ENCODE measurements at places on chromosomes 3 and 15.

- no peak for DNase-seq
Measured at GRCh38 chr3:186588632-186589031, 18.1 kb downstream of the DNAJB11 start.

- no peak for DNase-seq
Measured at GRCh38 chr3:84885199-84885882, 73.4 kb upstream of the CADM2 start.

GRCh38 chr3:66572090-66572675, 71.4 kb upstream of the LRIG1 start:
- DNase-seq = no peak

DNA sequence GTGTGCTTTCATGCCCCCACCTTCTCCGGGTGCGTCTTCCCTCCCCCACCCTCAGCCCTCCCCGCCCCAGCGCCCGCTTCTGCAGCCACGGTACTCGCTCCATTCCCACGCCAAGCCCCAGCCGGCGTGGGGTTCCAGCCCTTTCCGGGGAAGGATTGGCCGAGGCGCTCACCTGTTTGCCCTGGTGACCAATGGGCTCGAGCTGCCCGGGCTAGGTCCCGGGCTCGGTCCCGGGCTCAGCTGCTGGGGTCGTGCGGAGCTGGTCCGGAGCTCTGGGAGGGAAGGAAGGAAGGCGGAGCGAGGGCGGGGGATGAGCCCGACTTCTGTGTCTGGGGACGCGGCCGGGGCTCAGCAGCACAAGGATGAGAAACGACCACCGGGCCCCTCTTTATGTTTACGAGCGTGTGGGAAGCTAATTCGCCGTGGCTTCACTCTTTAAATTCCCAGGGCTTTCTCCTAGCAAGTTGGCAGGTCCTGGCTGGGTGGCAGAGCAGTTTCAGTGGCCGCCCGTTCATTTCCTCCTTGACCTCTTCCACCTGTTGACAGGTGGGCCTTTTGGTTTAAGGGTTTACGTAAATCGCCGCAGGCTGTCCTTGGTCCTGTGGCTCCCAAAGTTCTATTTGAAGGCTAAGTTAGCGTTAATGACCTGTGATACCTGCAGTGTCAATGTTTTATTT, at the start of gene IGSF10:
TSS of gene IGSF10 (minus strand) at position 288 of the 677 bp plus-strand sequence. CDS start 2,352 bp downstream, outside the sequence.
- no peak for DNase-seq

DNA sequence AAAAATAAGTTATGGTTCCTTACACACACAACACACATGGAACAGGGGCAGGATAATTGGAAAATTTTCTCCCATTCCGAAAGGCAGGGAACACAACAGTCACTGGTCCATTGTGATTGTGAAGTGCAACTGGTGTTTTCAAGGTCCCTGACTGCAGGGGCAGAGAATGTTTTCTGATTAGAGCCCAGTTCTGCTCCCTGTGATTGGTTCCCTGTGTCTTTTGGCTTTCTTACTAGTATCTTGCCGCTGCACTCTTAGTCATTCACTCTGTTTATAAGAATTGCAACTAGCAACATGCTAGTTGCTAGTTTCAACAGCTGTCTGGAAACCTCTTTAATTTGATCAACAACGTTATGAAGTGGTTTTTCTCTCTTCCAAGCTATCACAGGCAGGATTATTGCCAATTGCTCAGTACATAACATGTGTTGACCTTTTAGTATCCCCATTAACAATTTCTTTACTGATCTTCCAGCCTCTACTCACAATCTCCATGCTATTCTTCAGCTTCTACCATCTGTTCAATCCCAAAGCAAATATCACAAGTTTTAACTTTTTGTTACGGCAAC, 177.5 kb downstream of the EPHA6 start:
- DNase-seq = no peak

DNA sequence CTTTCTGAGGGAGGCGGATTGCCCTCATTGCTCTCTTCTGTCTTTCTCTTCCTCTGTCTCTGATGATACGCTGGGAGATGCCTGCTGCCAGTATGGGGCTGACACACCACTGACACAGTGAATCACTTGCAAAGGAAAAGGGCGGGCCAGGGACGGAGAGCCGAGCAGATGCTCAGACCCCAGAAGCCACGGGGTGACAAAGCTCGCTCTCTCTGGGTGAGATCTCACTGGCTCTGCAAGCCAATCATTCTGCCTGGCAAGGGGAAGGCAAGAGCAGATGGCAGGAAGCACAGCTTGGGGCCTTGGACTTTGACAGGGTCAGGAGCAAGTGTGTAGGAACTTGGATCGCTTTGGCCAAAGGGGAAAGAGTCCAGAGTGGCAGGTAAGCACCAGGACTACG, 198.7 kb downstream of the NTRK3 start:
- no peak for DNase-seq

DNA sequence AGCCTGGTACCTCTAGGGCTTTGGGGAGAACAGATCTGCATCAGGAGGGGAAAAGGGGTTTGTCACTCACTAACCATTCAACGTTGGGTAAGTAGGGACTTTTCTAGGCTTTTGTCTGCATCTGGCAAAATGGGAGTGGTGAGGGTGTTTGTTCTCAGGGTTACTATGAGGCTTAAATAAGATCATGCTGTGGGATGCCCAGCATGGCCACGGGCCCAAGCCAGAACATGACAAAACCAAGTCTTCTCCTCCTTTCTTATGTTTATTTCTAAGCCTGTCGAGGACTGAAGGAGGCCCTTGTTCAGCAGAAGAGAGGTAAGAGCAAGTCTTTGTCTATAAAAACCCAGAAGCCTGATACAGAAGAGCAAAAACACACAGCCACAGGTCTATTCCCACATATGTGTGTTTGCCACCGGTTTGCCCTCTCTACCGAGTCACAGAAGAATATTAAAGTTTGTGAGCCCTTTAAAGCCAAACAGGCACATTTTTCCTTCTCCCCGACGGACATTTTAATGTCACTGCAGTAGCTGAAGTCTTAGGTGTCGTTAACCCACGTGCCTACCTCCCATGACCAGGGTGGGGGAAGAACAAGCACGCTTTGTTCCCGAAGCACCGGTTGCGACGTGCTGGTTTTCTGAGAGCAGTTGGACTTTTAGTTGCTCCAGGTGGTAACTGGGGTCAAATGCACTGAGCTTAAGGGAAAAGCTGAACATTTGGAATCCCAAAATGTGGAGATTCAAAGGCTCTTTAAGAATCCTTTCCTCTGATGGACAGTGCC, 72.1 kb downstream of the NOX5 start:
- no peak for DNase-seq

DNA sequence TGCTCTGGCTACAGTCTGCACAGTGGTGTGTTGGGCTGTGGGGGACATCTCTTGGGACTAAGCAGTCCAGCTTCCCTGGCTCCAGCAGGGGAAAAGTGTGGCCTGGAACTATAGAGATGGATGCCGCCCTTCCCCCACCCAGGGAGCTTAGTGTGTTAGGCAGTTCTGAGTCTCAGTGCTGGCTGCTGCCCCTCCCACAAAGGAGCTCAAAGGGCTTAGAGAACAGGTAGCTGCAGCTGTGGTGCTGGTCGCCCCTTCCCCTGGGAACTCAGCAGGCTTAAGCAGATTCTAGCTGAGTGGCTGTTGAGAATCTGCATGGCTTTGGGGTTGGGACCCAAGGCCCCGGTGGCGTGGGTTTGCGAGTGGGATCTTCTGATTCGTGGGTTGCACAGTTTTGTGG, 190.8 kb downstream of the PDCD6IP start:
- no peak for DNase-seq

- DNase-seq = no peak
Measured at GRCh38 chr3:44628716-44629115, 3.9 kb downstream of the ZNF197 start.

DNA sequence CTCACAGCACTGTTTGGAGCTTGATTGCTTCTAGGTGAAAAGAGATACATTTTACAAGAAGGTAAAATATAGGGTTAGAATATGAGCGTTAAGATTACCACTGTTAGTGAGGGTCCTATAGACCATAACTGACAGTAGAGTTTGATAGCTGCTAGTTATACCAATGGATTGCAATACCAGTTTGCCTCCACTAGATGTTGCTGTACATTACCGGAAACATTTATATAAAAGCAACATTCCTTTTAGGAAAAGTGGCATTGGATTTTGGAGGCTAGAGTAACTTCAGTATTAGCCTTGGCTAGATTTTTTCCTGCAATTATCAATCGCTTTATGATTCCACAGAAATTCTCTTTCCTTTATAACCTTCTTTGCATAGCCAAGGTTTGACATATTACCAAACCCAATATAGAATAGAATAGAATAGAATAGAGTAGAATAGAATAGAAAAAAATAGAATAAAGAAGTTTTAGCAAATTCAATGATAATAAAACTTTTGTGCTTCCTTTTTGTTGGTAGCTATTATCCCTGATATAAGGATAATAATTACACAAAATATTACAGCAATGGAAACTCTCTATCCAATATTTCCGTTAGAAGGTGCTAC, 1093.6 kb upstream of the ALCAM start:
- no peak for DNase-seq

GRCh38 chr3:97662762-97663161, 101.8 kb upstream of the ARL6 start:
- no peak for DNase-seq

- no peak for DNase-seq
Measured at GRCh38 chr3:16280671-16281070, 15.7 kb downstream of the OXNAD1 start.

DNA sequence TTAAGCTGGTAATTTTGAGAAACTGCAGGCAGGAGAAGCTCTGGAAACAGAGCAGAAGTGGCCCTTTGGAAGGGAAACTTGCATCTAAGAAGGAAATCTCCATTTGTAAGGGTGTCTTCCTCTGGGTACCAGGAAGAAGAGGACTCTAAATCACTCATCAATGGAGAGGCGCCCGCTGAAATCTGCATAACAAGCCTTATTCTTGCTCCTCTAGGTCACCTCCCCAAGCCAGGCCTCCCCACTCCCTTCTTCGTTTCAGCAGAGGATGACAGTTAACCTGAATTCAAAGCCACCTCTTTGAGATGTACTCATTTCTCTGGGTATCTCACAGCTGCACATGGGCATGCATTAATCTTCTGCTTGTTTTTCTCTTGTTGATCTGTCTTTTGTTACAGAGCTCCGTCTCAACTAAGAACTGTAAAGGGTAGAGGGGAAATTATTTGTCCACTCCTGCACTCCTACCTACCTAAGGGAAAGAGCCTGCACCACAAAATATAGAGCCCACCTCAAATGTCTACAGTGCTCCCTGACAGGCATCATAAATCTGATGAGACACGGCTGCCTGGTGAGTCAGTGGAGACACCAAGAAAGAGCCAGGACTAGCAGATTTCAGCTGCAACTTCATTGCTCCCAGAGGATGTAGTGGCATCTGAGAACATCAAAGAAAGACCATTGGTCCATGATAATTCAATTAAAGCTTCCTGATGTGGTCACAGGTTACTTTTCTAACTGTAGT, 51.5 kb downstream of the GABRB3 start:
- no peak for DNase-seq

- no peak for DNase-seq
Measured at GRCh38 chr3:150411546-150411945, 3.4 kb downstream of the TSC22D2 start.

DNA sequence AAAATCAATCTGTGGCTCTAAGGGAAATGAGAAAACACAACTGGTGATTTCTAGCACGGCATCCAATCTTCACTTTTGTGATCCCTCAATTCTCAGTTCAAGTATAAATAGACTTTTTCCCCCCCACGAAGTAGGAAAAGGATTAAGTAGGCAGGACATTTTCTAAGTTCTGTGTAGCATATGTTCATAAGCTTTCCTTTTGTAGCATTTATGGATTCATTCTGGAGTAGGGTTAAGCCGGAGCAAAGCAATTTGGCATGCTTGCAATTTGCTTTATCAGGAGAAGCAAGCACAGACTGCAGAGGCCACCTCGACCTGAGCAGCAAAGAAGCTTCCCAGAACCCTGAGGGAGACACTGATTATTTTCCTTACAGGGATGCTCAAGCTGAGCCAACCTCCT, 66.3 kb downstream of the FHIT start:
- no peak for DNase-seq

- no peak for DNase-seq
Measured at GRCh38 chr3:42741796-42742195, 31.3 kb downstream of the CCDC13 start.

DNA sequence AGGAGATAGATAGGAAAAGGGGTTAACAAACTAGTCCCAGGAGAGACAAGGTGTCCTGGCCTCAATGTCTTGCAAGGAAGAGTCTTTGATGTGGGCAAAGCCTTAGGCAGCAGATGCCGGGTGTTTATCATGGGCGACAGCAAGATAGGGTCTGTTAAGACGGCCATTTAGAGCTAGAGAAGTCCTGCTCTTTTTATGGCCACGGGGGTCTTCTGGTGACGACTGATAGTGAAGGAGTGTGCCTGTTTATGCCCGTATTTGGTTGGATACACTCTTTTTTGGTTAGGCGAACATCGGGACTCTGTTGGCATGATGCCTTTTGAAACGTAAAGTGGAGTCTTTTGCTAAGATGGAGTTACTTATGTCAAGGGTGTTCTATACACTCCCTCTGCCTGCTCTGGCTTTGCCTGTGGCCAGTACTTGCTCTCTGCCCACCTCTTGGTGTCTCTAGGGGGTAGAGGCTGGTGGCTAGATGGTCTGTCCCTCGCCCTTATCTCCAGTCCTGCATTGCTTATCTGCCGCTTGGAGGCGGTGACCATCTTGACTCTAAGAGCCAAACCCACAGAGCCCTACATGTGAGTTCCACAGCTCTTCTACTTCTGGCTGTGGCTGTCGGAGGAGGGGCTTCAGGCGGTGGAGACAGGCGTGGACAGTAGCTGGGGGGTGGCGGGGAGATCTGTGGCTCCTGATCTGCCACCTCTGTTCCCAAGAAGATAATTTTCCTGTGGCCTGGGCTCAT, 55.8 kb upstream of the ZBTB38 start:
- DNase-seq = no peak

GRCh38 chr3:46888705-46889104, 11.2 kb downstream of the PTH1R start:
- DNase-seq = no peak

- no peak for DNase-seq
Measured at GRCh38 chr3:110932567-110932966, 139.0 kb upstream of the NECTIN3 start.

DNA sequence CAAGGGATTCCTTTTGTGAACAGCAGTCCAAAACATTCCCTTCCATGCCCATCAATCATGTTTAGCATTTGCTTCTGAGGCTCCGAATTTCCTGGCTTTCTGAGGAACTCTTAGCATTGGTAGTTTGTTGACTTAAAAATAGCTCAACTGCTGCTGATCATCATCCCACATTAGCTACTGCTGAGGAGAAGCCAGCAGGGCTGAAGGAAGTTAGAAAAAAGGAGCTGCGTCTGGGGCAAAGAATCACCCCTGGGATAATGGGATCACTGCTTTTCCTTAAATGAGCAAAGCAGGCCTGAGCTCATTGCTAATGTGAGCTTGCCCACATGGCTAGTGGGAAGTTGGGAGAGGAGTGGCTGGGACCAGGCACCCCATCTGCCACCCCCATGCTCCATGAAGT, 39.8 kb downstream of the CYP19A1 start:
- DNase-seq = no peak

- no peak for DNase-seq
Measured at GRCh38 chr3:196220587-196220986, 4.3 kb downstream of the SLC51A start.

GRCh38 chr15:40838756-40839155, 5.1 kb upstream of the SPINT1 start:
- DNase-seq = no peak

DNA sequence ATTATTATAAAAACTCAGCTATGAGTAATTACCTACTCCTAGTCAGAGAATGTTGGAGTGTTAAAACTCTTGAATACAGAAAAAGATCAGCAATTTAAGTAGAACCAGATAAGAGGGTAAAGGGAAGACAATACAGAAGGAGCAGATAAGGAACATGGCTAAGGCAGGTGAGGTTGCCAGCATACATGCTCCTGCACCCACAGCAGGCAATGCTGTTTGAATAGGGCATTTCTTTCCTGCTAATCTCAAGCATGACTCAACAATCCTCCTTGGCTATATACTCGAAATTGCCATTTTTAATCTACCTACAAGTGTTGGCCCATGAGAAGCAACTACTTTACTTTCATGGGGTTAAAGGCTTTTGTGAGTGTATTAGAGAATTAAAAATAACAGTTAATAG, 494.5 kb downstream of the DIPK2A start:
- no peak for DNase-seq
